ENCODE measurements at places on chromosomes 6 and 20. TPM values are rescaled to one million over a fixed set of nuclear protein-coding genes. Genes with fewer than 3 reads are reported as not detected.

Gene PXMP4
- 80.2 TPM for total RNA-seq

Gene RIMS1
- total RNA-seq: 1.0 TPM

DNA sequence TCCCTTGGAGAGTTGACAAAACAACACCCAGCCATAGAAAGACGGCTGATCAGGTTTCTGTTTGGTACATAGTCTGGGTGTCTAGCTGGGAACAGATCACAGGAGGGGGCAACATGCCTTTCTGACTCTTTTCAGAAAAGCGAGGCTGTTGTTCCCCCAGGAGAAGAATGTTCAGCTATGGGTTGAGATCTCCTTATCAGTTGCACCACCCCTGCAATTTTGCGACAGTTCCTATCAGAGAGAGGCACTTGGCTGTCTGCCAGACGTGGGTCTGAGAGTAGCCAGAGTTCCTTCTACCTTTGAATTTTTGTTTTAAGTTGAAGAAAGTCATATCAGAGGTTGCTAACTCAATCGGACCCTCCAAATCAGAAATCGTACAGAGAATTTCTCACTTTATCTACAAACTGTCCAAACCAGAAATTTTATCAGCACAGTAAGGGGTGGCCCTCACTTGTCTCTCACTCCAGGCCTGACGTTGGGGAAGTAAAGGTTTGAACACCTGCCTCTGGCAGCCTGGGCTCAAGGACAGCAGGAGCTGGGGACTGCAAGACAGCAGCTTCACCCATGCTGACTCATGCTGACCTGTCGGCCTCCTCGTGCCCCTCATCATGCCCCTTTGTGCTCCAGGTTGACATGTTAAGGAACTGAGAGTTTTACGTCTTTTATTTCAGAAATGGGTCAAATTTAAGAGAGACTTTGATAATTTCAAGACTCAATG, 42.3 kb downstream of the TMC2 start:
- no peaks in the 10 kb centered on the region for H3K36me3 ChIP-seq
- H3K4me3 ChIP-seq: no peak overlapping the region
- H3K27ac ChIP-seq: no peak overlapping the region
- no peaks in the 10 kb centered on the region for H3K27me3 ChIP-seq

- H3K27ac ChIP-seq: no peak overlapping the region
- no peak for DNase-seq
- H3K36me3 ChIP-seq: peaks cover 13% of the 10 kb centered on the region
- no peak overlapping the region for H3K4me3 ChIP-seq
- no peaks in the 10 kb centered on the region for H3K27me3 ChIP-seq
Measured at GRCh38 chr6:116106146-116106545, 5.5 kb downstream of the NT5DC1 start.

DNA sequence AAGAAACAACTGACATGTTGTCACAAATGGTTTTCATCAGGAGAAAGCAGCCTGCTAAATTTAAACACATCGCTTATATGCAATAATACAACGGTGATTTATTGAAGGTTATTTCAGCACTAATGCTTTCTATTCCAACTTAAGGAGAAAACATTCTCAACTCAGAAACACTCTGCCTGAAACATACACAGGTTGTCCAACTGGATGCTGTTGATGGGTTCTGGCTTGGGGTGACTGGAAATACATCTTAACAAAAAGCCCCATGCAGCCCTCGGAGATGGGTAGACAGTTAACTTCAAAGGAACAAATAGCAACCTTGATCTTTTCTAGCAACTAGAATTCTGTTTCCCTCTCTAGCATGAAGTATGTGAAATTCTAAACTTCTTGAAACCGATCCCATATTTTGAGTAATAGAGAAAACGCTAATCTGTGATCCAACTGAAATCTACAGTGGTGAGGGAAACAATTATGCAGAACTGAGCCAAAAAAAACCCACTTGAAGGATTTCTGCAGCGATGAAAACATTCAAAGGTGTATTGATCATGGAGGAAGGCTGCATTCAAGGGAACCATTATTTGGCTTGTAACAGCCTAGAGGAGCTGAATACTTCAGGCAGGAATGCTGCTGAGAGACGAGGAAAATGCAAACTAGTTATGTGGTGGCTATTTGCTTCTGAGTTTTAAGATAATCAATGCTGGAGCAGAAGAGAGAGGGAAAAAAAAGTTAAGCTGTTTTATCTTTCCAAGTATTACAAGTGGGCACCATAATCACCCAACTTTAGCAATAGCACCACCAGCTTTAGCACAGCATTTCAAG, 6.9 kb downstream of the ZMYND8 start:
- H3K27me3 ChIP-seq: no peaks in the 10 kb centered on the region
- no peak for DNase-seq
- peak overlapping the region; percentile 97 for H3K27ac ChIP-seq
- H3K4me3 ChIP-seq: no peak overlapping the region
- no peaks in the 10 kb centered on the region for H3K36me3 ChIP-seq

Gene SYCP2L
- total RNA-seq: 8.4 TPM

Gene KIF25
- not detected for total RNA-seq

- H3K4me1 ChIP-seq: no peaks in the 10 kb centered on the region
- DNase-seq: peak; percentile 72
- no peaks in the 10 kb centered on the region for H3K36me3 ChIP-seq
- no peak overlapping the region for H3K4me3 ChIP-seq
- no peaks in the 10 kb centered on the region for H3K27me3 ChIP-seq
- no peak overlapping the region for H3K27ac ChIP-seq
Measured at GRCh38 chr6:80133020-80133419, 26.5 kb downstream of the BCKDHB start.

Gene EBF4
- 7.8 TPM for total RNA-seq

DNA sequence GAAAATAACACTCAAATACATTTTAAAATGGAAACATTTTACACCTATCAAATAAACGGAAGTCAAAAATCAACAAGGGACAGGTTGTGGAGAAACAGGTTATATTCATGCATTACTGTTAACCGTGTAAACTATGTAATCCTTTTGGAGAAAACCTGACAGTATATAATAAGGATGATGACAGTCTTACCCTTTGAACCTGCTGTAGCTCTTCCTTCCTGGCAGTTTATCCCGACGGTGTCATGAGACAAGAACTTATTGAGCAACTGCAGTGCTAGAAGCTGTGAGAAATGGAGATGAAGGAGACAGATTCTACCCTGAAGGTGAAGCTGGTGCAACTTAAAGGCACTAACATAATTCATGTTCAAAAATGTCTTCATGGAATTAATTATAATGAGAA, 76.7 kb downstream of the PLEKHG1 start:
- H3K27ac ChIP-seq: no peak overlapping the region
- no peak overlapping the region for H3K4me3 ChIP-seq
- H3K27me3 ChIP-seq: no peaks in the 10 kb centered on the region
- H3K4me1 ChIP-seq: peaks cover 5% of the 10 kb centered on the region
- no peak for DNase-seq

- H3K36me3 ChIP-seq: no peaks in the 10 kb centered on the region
- no peak for DNase-seq
- H3K4me3 ChIP-seq: no peak overlapping the region
- no peaks in the 10 kb centered on the region for H3K27me3 ChIP-seq
Measured at GRCh38 chr6:50128420-50129005, 78.8 kb upstream of the DEFB112 start.

GRCh38 chr20:57310821-57311514, 18.6 kb upstream of the SPO11 start:
- H3K36me3 ChIP-seq: no peaks in the 10 kb centered on the region
- H3K27me3 ChIP-seq: no peaks in the 10 kb centered on the region
- no peaks in the 10 kb centered on the region for H3K4me1 ChIP-seq
- no peak for DNase-seq

DNA sequence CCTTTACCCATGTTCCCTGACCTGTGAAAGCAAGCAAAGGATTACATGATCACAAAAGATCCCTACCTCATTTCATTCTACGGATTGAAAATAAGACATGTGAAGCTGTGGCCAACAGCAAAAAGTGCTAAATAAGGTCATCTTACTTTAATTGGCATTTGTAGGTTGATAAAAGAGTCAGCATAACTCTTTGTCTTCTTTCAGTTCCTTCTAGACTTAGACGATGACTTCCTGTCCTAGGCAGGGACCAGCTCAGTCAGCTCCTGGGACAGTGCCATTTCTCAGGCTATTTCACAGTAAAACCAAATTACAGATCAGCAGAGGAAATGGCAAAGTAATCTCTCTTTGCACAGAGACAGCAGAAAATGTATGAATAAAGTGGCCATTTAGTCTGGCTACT, 480.7 kb downstream of the RFPL4B start:
- no peak for DNase-seq
- no peak overlapping the region for H3K4me3 ChIP-seq
- no peaks in the 10 kb centered on the region for H3K27me3 ChIP-seq
- no peaks in the 10 kb centered on the region for H3K4me1 ChIP-seq
- no peak overlapping the region for H3K27ac ChIP-seq

Gene TFAP2A
- not detected for total RNA-seq

DNA sequence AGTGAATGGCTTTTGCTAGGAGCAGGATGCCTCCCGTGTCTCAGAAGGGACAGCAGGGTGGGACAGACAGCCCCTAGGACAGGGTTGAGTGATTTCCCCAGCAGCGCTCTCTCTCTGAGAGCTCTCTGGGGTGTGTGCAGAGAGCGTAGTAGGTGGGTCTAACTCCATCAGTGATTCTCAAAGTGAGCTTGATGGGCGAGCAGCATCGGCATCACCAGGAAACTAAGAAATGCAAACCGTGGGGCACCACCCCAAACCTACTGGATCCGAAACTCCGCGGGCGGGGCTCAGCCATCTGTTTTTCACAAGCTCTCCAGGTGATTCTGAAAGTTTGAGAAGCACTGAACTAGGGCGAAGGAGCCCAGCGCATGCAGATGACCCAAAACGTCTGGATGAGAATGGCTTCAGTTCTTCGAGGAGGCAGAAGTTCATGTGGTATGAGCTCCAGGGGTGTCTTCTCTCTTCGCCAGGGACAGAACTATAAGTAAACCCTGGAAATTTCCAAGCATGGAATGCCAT, 119.6 kb upstream of the RNF24 start:
- no peaks in the 10 kb centered on the region for H3K4me1 ChIP-seq
- DNase-seq: no peak
- no peak overlapping the region for H3K4me3 ChIP-seq
- no peaks in the 10 kb centered on the region for H3K27me3 ChIP-seq
- no peaks in the 10 kb centered on the region for H3K36me3 ChIP-seq
- H3K27ac ChIP-seq: no peak overlapping the region

DNA sequence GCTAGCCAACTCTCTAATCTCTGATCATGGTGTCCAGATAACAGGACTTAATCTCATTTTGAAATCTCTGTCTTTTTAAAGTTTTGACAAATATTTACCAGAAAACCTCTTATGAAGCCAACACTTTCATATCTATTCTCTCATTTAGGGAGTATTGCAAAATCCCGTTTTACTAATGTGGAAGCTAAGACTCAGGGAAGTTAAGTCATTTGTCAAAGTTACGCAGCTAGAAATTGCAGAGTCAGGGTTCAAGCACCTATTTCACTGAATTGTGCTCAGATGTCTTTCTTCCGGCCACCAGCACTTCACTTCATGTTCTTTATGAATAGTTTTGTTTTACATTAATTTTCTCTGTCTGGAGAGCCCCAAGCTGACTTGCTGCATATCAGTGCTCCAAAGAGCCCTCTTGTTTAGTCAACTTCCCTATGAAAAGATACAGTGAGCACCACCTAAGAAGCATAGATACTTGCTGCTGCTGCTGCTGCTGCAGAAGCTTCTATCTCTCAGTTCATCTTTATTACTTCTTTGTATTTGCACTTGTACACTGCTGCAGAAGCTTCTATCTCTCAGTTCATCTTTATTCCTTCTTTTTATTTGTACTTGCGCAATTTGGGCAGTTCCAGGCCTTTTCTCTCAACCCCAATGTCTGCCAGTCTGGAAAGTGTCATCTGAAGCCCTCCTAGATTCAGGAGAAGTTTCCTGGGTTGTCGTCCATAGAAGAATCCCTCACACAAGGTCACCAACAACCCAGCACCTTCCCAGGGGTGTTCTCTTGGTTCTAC, 329.7 kb downstream of the MAFB start:
- H3K27me3 ChIP-seq: no peaks in the 10 kb centered on the region
- DNase-seq: no peak
- peaks cover 2% of the 10 kb centered on the region for H3K4me1 ChIP-seq
- no peaks in the 10 kb centered on the region for H3K36me3 ChIP-seq

DNA sequence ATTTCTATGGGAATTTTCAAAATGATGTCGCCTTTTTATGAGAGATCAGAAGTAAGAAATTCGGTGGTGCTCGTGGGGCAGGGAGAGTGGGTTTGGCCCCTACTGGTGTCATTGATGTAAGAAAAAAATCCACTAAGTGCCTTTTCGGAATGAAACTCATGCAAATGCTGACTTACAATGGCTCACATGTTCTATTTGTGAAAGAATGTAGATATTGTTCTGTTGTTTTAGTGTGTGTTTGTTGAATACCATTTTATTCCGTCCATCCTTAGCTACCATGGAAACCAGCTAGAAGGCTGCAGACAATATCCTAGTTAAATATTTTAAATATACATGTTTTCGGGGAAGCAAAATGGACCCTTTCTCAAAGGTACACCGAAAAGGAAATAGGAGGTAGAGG, 304.9 kb downstream of the TAF4 start:
- H3K27ac ChIP-seq: no peak overlapping the region
- no peak overlapping the region for H3K4me3 ChIP-seq
- no peak for DNase-seq
- no peaks in the 10 kb centered on the region for H3K27me3 ChIP-seq

- no peaks in the 10 kb centered on the region for H3K27me3 ChIP-seq
- H3K4me1 ChIP-seq: peaks cover 3% of the 10 kb centered on the region
- no peak for DNase-seq
Measured at GRCh38 chr6:2155206-2155605, 90.2 kb downstream of the GMDS start.

Gene ARMC12
- 0.74 TPM for total RNA-seq

- H3K36me3 ChIP-seq: no peaks in the 10 kb centered on the region
- H3K27me3 ChIP-seq: no peaks in the 10 kb centered on the region
- no peak for DNase-seq
- no peak overlapping the region for H3K27ac ChIP-seq
- H3K4me3 ChIP-seq: no peak overlapping the region
- no peaks in the 10 kb centered on the region for H3K4me1 ChIP-seq
Measured at GRCh38 chr6:122005661-122006060, 393.8 kb upstream of the HSF2 start.

GRCh38 chr6:80376411-80376810, 269.9 kb downstream of the BCKDHB start:
- no peak overlapping the region for H3K27ac ChIP-seq
- no peaks in the 10 kb centered on the region for H3K27me3 ChIP-seq
- DNase-seq: no peak
- no peaks in the 10 kb centered on the region for H3K4me1 ChIP-seq

Measured in upper lobe of left lung (tissue), 6 donors.